ENCODE measurements at places on chromosomes 16 and 17. TPM values are rescaled to one million over a fixed set of nuclear protein-coding genes. Genes with fewer than 3 reads are reported as not detected.

Gene TBC1D28
- total RNA-seq, result not detected

Gene ACSM2A
- total RNA-seq, result not detected

Gene GGT6
- total RNA-seq, result not detected

Gene TMIGD1
- not detected for total RNA-seq

Gene CA5A
- total RNA-seq, result not detected

Measured in smooth muscle cell of the pulmonary artery (primary cell).